ENCODE measurements at places on chromosomes 1 and 21. TPM values are rescaled to one million over a fixed set of nuclear protein-coding genes. Genes with fewer than 3 reads are reported as not detected.

GRCh38 chr1:204669579-204669978 lies 16.0 kb downstream of the LRRN2 start:
- no peak for DNase-seq

DNA sequence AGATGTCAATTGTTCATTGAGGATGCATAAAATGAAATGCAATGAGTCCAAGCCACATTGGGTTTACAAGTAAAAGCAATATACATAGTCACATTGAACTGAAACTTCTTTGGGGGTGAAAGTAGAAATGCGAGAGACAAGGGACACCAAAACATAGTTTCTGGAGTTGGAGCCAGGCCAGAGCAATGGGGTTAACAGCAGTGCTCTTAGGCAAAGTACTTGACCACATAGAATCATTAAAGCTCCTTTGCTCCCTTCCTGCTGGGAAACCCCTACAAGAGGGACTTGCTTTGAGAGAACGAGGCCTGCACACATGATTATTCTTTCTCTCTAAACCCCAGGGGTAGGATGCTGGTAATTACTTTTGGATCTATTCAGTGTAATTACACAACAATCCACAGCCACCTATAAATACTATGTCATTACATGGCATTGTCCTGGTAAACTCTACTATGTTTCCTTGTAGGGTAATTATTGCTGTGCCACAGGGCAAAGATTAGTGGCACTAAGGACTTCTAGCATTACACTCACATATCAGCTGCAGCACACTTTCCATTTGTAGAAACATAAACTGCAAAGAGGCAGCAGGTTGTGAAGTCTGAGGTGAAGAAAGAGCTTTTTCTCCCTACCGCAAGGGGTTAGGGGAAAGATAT lies 421.6 kb upstream of the PBX1 start:
- DNase-seq: no peak

DNA sequence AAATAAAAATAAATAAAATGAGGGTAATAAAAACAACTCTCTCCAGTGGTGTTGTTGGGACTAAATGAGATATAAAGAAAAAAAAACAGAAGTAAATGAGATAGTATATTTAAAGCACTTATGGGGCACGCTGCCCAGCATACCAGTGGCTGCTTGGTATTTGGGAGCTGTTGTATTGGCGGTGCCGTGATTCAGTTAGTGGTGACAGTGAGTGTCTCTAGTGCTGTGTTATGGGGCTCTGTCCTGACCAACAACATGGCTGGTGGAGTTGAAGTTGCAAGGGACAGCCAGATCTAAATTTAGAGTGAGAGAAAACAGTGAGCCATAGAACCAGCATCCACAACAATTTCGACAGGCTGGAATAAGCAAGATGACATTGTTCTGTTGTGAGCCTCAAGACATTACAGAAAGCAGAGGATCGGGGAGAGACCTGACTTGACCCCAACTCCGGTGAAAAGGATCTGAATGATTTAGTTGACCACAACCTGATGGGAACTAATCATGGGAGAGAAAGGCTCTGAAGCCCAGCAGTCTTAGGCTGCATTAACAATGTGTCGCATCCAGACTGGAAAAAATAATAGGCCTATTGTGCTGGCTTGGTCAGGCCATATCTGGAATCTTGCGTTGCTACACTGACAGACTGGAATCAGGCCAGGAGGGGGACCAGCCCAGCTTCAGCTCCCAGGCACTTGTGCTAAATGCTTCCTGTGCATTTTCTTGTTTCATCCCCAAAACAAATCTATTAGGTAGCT lies 2.4 kb upstream of the MFSD2A start:
- DNase-seq: no peak

DNA sequence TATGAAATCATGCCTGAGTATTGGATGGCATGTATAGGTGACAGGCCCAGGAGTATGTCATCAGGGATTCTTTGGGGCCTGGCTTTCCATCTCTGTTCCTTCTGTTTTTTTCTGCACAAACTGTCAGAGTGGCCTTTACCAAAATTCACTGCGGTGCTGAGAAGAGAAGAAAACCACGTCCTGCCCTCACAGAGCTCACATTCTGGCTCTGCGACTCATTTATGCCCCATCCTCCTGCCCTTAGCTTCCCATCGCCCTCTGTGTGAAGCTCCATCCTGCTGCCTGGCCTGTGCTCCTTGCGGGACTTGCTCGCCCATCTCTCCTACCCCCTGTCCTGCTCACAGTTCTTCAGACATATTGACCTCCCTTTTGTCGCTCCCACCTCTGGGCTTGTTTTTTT lies 73.4 kb downstream of the HUNK start:
- no peak for DNase-seq

DNA sequence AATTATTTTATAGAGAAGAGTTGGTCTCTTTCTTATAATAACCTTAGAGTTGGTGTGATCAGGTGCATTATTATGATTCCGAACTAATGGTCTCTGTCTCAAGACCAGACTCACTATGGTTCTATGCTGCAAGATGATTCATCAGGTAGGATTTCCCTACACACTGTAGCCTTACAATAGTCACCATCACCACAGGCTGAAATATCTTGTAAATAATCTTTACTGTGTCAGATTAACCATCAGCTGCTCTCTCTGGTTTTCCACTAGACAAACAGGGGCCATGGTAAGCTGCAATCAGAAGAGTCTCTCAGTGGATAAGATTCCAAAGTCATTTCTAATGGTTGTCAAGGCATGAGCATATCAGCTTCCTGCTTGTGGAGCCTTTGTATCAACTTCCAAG lies 4.4 kb upstream of the GBP4 start:
- no peak for DNase-seq

LCE2C gene
- not detected for total RNA-seq

C1orf185 gene
- not detected for total RNA-seq

- DNase-seq: no peak
These were observed 69.7 kb downstream of the ADSS2 start for GRCh38 chr1:244381878-244382565.

MMEL1 gene
- 0.61 TPM for total RNA-seq

- peak; percentile 23 for DNase-seq
These were observed 550 bp downstream of the TRIM33 start for GRCh38 chr1:114510274-114511031.

- no peak for DNase-seq
These were observed 65.2 kb upstream of the ABCG1 start for GRCh38 chr21:42153746-42154145.

- no peak for DNase-seq
These were observed 40.2 kb downstream of the SMG7 start for GRCh38 chr1:183512450-183512849.

DNA sequence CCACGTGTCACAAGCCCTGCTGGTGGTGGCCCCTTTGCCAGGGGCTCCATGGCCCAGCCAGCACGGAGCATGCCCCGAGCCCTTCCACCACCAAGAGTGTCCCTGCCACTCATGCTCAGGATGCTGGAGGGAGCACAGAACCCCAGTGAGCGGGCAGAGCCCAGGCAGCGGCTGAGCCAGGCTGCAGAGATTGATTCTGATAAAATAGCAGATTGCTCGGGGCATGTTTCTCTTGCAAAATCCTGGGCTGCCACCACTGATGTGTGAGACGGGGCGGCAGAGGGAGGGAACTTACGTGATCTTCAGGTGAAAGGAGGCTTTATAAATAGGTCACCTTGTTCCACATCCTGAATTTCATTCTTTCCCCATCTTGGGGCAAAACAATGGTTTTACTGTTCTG lies 53.2 kb downstream of the SPSB1 start:
- DNase-seq: no peak

GRCh38 chr1:202244841-202245261 lies 51.3 kb downstream of the LGR6 start:
- DNase-seq: no peak

DNA sequence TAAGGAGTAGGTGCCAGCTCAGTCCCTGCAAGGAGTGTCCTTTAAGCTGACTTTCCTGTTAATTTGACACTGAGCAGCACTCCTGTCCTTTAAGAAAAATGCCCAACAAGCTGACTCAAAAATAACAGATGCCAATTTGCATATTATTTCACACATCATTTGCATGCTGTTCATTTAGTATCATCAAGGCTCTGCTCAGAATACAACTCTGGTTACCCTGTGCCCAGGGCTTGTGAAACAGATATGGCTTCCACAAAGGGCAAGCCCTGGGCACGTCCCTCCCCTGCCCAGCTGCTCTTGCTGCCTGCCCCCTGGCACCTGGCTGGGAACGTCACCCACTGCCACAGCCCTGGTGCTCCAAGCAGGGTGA lies 10.3 kb downstream of the KCNN3 start:
- DNase-seq: no peak

DNA sequence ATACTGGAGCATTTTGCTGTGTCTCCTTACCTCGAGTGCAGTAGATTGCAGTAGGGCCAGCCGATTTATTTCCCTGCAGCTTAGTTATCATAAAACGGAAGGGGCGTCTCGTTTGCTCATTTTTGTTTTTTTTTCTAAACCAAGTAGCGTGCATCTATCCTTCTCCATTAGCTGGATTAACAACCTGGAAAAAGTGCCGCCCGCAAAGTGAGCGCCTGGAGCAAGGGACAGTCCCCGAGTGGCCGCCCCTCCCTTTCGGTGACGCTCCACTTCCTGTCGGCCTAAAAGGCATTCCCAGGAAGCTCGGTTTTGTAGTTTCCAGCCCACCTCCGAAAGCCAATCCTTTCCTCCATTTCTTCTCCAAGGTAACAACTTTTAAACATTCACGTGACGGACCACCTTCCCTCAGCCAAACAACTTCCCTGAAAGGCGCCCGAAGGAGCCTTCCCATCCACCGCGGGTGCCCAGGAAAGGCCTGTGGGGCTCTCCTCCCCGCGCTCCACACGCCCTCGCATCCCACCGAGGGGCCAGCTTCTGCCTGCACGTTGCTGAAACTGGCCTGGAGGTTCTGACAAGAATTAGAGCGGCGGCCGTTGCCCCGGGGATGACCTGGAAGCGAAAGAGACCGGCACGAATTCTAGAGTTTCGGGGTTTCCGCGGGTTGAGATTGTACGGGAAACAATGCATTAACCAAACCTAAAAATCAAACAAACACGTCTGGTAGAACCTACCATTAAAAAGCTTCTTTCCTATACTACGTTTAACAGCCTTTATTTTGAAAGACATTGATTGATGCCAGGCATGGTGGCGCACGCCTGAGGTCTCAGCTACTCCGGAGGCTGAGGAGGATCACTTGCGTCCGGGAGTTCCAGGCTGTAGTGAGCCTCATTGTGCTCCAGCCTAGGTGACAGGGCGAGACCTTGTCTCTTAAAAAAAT lies at the start of gene EXTL2:
EXTL2 (minus strand) TSS at position 240 of the 937 bp plus-strand sequence. CDS start 6,085 bp downstream, outside the sequence.
- peak; percentile 45 for DNase-seq

- no peak for DNase-seq
These were observed 104.7 kb downstream of the AKT3 start for GRCh38 chr1:243745356-243745755.

GRCh38 chr1:64163970-64164369 lies 39.5 kb upstream of the UBE2U start:
- DNase-seq: no peak

SYT2 gene
- total RNA-seq: not detected

GRCh38 chr1:208218237-208219097 lies 25.7 kb downstream of the PLXNA2 start:
- DNase-seq: no peak

DNA sequence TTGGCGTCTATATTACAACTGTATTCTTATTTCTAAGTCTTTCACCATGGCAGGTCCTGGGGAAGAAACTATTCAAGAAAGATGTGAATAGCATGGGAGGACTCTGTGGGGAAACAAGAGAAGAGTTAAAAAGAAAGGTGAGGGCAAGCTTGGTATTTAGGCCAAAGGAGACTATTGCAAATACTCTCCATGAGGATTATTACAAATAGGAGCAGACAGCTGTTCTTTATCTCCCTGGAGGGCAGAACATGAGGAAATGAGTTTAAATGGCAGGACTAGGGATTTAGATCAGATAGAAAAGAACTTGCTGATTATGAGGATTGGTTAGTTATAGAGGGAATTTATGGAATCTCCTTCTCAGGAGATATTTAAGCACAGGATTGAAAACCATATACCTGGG lies 186.8 kb downstream of the CDC7 start:
- no peak for DNase-seq

DNA sequence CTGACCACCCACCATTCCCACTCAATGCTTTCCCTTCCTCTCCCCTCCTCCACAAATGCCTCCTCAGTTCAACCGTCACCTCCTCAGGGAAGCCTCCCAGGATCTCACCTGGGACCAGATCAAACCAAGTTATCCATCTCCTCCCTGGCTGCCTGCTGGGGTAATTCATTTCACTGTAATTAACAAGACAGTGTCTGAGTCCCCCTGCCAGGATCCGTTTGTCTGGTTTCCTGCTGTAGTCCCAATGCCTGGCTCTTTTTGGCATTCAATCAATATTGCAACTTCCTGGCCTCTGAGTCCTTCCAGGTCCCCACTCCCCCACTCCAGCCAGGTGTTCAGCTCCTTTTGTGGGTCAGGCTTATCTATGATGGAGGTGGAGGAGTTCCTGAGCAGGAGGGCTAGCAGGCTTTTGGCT lies 687.7 kb downstream of the PTPRU start:
- no peak for DNase-seq

DNA sequence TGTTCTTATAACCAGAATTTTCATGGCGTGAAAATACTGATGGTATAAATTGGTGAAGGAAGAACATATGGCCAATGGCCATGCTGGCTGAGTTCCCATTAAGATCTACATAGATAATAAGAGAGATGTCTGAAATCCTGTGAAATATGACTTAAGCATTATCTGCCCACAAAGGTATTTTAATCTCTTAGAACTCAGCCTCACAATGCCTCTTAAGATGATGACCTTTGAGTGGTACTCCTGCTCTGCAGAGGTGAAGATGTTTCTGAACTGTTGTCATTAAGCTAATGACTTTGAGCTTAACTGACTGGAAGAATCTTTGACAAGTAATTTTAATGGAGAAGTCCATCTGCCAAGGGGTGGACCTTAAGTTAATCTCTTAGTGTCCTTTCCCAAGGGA lies 148.7 kb downstream of the ZNF326 start:
- no peak for DNase-seq

DNA sequence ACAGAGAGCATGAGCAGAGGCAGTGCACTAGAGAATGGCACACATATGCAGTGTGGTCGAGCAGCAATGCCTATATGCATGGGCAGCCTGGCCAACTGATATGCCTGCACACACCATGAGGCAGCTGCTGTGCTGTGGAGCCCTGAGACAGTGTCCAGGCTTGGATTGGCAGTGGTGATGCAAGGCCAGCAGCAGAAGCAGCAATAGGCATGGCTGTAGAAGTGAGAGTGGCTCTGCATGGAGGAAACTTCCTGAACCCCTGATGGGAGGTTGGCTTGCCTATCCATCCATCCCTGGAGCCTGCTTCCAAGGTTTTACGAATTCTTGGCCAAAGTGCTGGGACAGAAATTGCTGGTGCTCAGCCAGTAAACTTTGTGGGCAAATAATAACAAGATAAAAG lies 89.7 kb downstream of the DIRAS3 start:
- no peak for DNase-seq

CFAP74 gene
- total RNA-seq: not detected

DNA sequence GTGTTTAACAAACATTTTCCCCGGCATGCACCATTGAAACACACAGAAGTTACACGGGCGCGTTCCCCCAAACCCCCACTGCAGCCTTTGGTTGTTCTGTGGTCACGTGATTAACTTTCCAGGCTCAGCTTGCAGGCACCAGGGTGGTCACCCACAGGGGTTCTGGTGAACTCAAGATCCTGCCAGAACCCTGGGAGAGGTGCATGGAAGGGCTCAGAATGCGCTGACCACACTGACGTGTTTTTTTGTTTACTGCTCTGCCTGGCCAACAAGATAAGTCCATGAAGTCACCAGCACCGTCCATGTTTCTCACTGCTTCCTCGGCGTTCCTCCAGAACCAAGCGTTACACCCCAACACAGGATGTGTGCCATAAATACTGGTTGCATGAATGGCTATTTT lies 229.5 kb upstream of the VAMP3 start:
- DNase-seq: no peak

Measured in activated T-cell treated with anti-CD3 and anti-CD28 coated beads, Interleukin-2, amount 50 U/mL, for 4 hours (primary cell).